ENCODE measurements at places on chromosomes 12 and 14.
A peak's percentile ranks its signal among the peaks of the same experiment; 100 is the strongest.

DNA sequence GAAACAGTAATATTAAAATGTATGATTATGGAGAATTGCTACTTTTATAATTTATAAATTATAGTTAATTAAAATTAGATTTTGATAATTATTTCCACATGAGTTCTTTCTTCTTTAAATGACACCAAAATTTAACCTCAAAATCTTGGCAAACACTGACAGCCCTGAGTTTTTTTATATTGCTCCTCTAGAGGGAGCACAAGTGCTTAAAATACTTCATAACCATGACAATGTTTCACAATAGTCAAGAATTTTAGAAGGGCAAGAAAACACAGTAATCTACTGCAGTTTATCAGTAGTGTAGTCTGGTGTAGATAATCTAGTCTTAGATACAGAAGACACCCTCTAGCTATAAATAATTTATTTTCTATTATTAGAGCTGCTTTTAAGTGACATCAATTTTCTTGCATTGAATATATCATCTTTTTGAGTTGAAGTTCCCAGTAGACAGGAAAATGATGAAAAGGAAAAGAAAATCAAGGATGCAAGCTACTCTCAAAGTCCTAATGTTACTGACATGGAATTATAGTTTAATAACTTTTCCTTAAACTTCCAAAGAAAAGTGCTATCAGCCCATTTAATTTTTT, 14.3 kb upstream of the PTGER2 start:
- H3K36me3 ChIP-seq = no peaks in the 10 kb centered on the region
- no peaks in the 10 kb centered on the region for H3K27me3 ChIP-seq
- H3K27ac ChIP-seq = no peak overlapping the region
- no peak overlapping the region for H3K4me3 ChIP-seq

DNA sequence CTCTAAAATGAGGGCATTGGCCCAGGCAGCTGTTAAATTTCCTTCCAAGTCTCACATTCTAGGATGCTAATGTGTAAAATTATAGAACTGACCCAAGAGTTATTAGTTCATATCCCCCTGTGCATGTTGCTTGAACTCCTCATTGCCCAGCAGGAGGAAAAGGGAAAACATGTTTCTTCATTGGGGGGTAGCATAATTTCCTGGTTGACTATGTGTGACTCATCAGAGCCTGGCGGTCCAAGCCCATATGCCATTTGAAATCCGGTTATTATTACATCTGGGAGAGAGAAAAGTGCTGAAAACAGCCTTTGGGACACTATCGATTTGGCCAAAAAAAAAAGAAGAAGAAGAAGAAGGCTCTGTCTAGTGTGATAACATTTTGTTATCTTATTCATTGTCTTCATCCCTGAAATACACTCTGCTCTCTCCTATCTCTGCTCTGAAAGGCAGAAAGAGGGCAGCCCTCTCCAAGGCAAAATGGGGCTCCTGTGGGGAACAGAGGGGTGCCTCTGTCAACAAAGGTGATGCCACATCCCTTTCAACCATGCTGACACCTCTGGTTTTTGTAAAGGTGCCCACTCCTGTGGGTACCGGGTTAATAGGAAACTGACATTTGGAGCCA, 114.2 kb downstream of the DAD1 start:
- no peak overlapping the region for H3K4me3 ChIP-seq
- no peaks in the 10 kb centered on the region for H3K27me3 ChIP-seq
- peaks cover 4% of the 10 kb centered on the region for H3K4me1 ChIP-seq
- H3K27ac ChIP-seq = no peak overlapping the region
- no peaks in the 10 kb centered on the region for H3K36me3 ChIP-seq
- no peak for DNase-seq

DNA sequence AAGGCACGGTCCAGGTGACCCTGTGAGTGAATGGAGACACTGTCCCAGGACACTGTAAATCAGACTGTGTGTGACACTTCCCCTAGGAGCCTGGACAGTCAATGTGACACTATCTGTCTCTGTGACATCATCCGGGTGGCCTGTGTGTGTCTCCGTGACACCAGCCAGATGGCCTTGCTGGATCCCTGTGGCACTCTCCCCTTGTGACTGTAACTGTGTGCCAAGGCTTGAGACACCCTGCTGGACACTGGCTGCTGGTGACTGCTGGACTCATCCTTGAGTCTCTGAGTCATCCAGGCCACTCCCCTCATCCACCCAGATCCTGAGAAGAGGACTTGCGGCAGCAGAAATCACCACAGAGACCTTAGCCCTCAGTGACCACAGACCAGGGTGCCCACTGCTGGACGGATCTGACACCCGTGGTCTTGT, 51.6 kb downstream of the MVK start:
- peaks cover 23% of the 10 kb centered on the region for H3K27me3 ChIP-seq
- DNase-seq = no peak

GRCh38 chr12:22410486-22410885, 76.0 kb upstream of the ST8SIA1 start:
- H3K4me3 ChIP-seq = no peak overlapping the region
- no peaks in the 10 kb centered on the region for H3K27me3 ChIP-seq
- DNase-seq = no peak
- H3K36me3 ChIP-seq = no peaks in the 10 kb centered on the region

GRCh38 chr12:49767333-49767732, 26.0 kb downstream of the TMBIM6 start:
- H3K36me3 ChIP-seq = peaks cover 27% of the 10 kb centered on the region
- no peaks in the 10 kb centered on the region for H3K27me3 ChIP-seq
- DNase-seq = no peak
- no peak overlapping the region for H3K4me3 ChIP-seq

DNA sequence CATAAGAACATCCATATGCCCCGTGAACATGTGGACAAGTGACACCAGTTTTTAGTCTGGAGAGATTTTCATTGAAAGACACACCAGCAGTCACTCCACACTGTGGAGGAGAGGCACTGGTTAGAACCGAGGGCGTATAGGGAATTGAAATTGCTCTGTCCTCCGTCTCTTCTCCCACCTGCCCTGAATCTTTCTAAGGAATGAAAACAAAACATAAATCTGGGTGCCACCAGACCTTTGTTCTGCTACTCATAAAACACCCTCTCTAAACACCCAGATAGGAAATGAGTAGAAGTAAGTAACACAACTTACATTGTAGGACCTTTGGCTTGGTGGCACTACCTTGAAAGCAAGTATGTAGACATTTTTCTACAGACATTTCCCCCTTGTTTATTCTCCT, 37.1 kb upstream of the STON2 start:
- H3K27me3 ChIP-seq = peaks cover 75% of the 10 kb centered on the region
- H3K36me3 ChIP-seq = no peaks in the 10 kb centered on the region
- no peak overlapping the region for H3K27ac ChIP-seq
- peaks cover 19% of the 10 kb centered on the region for H3K4me1 ChIP-seq

DNA sequence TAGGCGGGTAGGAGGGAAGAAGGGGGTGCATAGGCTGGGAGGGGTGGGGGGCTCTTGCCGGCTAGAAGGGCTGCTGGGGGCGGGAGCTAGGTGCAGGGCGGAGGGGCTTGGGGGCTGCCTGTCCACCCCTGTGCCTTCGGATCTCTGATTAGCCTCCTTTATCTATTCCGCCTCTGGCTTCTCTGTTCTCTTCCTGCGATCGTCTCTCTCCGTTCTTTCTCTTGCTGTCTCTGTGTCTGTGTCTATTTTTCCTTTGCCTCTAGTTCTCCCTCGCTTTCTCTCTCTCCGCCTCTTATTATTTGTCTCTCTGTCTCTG, 166.7 kb upstream of the LHX5 start:
- H3K36me3 ChIP-seq = no peaks in the 10 kb centered on the region
- H3K27me3 ChIP-seq = peaks cover 67% of the 10 kb centered on the region

GRCh38 chr14:74908861-74909341, 14.2 kb downstream of the RPS6KL1 start:
- DNase-seq = no peak
- H3K27me3 ChIP-seq = no peaks in the 10 kb centered on the region
- H3K36me3 ChIP-seq = peaks cover 9% of the 10 kb centered on the region
- no peak overlapping the region for H3K4me3 ChIP-seq
- no peak overlapping the region for H3K27ac ChIP-seq

GRCh38 chr12:3601461-3602150, 110.6 kb downstream of the PRMT8 start:
- H3K4me1 ChIP-seq = peaks cover 19% of the 10 kb centered on the region
- H3K27me3 ChIP-seq = peaks cover 15% of the 10 kb centered on the region
- H3K27ac ChIP-seq = no peak overlapping the region

GRCh38 chr14:73211251-73212040, 25.9 kb upstream of the PAPLN start:
- no peaks in the 10 kb centered on the region for H3K4me1 ChIP-seq
- H3K4me3 ChIP-seq = no peak overlapping the region
- no peak overlapping the region for H3K27ac ChIP-seq
- no peaks in the 10 kb centered on the region for H3K27me3 ChIP-seq

- no peaks in the 10 kb centered on the region for H3K27me3 ChIP-seq
- no peak for DNase-seq
- peaks cover 18% of the 10 kb centered on the region for H3K4me1 ChIP-seq
- peak overlapping the region; percentile 93 for H3K27ac ChIP-seq
- peak overlapping the region; percentile 56 for H3K4me3 ChIP-seq
- H3K36me3 ChIP-seq = peaks cover 17% of the 10 kb centered on the region
Measured at GRCh38 chr12:56040963-56041551, 661 bp upstream of the RPS26 start.

All from sigmoid colon (tissue), 7 donors.